Urothelium cell line (cell line): ENCODE measurements at places on chromosomes 12 and 14.
A peak's percentile ranks its signal among the peaks of the same experiment; 100 is the strongest.

DNA sequence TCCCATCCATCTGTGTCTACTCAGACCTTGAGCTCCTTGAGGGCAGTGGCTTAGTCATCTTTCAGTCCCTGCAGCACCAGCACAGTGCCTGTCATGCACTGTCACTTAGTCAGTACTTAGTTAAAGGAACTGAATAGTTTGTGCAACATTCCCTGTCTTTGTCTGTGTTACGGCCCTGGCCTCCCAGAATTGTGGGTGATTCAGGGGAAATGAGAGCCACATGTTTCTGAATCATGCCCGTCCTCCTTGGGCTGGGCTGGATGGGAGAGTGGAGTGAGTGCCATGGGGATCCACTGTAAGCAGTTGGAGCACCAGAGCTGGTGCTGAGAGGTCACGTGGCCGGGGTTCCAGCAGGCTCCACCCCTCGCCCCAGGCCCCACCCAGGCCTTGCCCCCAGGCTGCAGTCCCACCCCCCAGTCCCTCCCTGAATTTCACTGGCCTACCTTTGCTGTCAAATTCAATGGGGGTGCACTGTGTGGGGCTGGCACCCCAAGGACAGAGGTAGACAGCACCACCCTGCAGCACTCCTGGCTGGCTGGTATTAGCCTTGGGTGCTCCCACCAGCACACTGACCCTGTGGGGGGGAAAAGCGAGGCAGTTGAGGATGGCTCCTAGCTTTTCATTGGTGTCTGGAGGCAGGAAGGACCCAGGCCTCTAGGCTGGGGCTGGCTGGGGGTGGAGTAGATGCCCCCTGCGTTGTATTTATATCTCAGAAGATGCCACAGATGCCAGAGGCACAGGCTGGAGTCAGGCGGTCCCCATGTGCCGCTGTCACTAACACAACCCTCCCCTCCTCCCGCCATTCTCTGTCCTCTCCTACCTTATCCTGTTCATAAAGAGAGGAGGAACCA lies 7.5 kb downstream of the ITGA5 start:
- no peak for DNase-seq

- DNase-seq, result no peak
Observed at GRCh38 chr14:39876916-39877315, 444.7 kb upstream of the FBXO33 start.

DNA sequence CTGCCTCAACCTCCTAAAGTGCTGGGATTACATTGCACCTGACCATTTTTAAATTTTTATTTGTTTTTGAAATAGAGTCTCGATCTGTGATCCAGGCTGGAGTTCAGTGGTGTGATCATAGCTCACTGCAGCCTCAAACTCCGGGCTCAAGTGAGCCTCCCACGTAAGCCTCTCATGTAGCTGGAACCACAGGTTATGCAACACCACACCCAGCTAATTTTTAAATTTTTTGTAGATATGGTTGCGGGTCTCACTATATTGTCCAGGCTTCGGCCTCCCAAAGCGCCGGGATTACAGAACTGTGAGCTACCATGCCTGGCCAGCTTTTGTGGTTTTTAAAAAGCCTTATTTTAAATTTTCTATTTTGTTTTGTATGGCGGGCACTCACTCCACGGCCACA lies 2.2 kb upstream of the DRAM1 start:
- no peak for DNase-seq

DNA sequence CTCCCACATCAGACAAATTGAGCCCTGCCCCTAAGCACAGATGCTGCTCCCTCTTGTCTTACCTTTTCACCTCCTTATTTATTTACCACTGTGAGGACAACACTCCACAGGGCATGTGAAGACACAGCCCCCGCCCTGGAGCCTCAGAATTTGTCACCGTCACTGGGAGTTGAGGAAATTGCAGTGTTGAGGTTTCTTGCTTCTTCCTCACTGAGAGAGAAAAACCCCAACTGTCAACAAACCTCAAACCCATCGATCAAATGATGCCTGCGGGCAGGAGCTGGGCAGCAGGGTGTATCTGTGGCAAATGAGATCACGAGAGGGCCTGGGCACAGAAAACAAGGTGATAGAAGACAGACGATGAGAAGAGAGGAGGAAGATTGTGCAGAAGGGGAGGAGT lies 30.5 kb upstream of the PLEKHG3 start:
- DNase-seq, result no peak

DNA sequence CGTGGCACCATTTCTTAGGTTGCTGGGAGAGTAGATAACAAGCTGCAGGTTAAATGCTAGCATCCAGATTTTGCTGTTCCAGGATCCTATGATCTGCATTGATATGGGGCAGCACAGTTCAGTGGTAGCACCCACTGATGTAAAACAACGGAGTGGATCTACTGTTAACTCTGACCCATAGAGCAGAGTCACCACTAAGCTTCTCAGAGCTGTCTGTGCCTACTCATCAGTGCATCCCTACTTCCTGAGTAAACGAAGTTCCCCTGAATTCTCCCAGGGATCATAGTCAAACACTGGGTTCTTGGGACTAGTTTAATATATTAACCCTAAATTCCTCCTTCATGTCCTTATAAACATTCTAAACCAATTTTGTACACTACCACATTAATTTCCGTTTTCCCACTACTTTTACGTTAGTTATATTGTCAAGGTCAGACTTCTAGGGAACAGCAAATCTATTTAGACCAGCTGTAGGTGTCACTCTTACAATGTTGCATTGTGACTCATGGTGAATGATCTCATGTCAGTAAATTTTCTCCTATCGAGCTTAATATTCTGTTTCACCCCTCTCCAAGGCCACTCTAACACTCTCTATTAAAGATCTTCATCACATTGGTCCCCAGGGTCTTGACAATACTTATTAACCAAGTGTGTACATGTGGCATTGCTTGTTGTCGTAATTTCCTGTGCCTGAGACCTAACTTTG lies 10.3 kb downstream of the RERGL start:
- DNase-seq, result peak; percentile 11

DNA sequence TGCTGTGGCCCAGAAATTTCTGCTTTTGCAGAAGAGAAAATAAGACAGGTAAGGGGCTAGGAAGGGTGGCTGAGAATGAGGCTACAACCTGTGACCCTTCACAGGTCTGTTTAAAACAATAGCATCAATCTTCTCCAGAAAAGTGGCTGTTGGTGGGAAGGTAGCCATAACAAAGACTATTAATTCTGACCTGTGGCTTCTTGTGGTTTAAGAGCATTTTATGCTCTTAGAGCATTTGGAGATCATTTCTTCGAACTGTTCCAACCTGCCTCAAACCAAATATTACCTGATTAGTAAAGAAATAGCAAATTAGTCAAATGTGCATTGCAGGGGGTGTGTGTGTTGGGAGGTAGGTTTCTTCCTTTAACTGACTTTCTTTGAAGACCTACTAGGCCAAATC lies 15.2 kb upstream of the TCP11L2 start:
- DNase-seq, result no peak

GRCh38 chr12:1811281-1811947 lies 9.0 kb upstream of the LRTM2 start:
- peak; percentile 90 for DNase-seq
